ENCODE measurements at places on chromosomes 3 and 15.

DNA sequence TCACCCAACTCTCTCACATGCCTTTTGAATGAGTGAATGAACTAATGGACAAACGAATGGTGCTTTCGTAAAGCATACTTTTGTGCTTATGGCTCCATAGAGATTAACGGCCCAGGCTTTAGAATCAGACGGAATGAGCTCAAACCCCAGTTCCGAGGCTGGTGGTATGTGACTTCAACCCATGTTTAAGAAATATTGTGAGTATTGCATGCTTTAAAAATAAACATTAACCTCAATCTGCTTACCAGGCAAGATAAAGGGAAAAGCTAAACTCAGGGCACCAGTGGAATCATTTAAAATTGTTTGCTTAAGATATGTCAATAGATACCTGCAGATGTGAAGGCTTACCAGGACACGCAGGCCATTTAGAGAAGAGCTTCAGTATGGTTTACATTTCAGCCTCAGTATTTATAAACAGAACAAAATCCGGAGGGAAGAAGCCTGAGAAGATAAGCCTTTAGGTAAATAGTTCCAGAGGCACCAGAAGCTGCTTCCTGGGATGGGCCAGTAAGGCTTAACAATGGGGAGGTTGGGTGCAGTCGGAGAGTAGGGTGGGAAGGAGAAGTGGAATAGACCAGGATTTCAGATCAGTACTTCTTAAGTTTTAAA, 186.4 kb downstream of the ADAMTS9 start:
- no peak for DNase-seq

DNA sequence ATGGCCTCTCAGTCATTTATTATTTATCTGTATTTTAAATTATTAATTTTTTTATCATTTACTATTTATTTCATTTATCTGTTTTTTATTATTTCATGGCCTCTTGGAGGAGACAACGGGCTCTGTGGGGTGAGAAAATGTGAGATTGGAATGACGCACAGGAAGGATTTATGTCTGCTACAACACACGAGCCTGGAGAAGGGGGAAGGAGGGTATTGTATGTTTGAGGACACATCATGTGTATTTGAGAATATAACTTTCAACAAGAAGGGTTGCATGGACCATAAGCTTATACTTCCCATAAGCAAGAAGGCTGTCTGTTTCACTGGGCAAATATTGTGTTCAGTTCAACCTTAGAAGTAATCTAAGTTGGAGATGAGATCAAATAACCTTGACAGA, 31.7 kb downstream of the LSM3 start:
- DNase-seq: no peak

- no peak for DNase-seq
These were observed 65.0 kb upstream of the RPL32 start for GRCh38 chr3:12906141-12906915.

DNA sequence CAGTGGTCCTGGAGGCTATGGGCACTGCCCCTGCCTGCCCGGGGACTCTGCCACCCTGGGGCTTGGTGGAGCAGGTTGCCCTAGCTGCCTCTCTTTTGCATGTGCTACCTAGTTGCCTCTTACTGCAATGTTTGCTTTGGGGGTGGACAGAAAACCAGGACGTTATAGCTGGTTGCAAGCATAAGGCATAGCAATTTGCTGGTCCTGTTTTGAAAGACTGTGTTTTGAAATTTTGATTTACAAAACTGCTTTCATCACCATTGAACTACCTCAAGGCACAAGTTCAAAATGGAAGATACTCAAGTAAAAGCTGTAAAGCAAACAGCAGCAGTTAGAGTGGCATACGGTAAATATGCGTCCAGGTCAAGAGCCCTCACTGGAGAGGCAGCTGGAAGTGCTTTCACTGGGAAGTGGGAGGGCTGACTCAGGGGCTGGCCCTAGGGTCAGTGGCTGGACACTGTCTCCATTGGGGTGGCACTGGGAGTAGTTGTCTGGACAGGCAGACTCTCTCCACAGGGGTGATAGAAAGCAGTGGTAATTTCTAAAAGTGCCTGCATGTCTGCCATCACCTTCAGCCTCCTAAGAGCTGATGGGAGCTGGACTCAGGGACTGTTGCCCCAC, 138.1 kb downstream of the CHDH start:
- peak; percentile 42 for DNase-seq

- DNase-seq: peak; percentile 9
These were observed 184.0 kb upstream of the CNTN6 start for GRCh38 chr3:908839-909238.

DNA sequence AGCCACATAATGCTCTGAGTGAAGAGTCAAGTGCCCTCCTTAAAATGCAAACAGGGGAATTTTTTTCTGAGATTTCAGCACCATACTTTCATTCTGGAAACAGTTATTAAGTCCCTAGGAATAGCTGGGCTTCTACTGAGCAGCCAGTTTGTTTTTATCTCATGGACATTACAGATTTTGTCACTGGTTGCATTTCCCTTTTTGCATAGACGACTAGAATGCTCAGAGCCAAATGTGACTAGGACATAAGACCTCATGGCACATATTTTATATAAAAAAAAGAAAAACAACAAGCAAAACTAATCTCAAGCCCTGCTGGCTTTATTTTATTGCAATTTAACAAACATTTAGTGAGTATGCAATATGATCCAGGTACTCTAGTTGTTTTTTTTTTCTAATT, 112.7 kb upstream of the NANOGP8 start:
- DNase-seq: no peak

DNA sequence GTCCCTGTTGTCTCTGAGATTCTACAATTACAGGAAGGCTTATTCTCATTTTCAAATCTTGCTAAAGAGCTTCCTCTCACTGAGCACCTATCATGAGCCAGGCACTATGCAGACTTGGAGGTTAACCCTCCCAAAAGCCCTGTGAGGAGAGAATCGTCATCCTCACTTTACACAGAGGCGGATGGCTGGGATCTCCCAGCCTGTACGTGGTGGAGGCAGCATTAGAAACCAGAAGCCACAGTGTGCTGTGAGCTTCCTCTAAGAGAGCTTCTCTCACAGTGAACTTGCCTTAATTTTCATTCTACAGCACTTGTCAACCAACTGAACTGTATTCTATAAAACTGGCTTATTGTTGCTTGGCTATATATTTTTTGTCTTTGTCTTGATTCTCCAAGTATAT, 6.1 kb upstream of the DGKG start:
- DNase-seq: no peak

DNA sequence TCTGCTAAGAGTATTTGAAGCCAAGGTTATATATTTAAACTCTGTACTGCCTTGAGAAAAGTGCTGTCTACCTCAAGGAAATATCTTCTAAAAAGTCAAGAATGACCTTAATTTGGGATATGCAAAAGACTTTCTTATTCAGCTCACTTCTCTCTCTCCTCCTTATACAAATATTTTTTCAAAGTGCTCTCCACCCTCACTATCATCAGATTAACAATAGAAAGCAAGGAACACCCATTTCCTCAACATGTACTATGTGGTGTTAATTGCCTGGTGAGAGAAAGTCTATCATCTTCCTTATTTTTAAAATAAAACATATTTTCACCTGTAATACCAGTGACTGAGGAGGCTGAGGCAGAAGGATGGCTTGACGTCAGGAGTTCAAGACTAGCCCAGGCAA, 44.4 kb upstream of the RSL24D1 start:
- no peak for DNase-seq

GRCh38 chr15:39787479-39787878, 4.8 kb upstream of the FSIP1 start:
- no peak for DNase-seq

GRCh38 chr3:150786791-150787190, 23.8 kb upstream of the SIAH2 start:
- DNase-seq: no peak

Measured in RPMI8226 (cell line).